PC-9 (cell line): ENCODE measurements at places on chromosomes 16 and 17. TPM values are rescaled to one million over a fixed set of nuclear protein-coding genes. Genes with fewer than 3 reads are reported as not detected.

GRCh38 chr17:28892024-28892423, 5.5 kb downstream of the FLOT2 start:
- no peak for DNase-seq

NPTX1 gene
- total RNA-seq = 6.1 and 6.9 TPM in 2 replicates

DNA sequence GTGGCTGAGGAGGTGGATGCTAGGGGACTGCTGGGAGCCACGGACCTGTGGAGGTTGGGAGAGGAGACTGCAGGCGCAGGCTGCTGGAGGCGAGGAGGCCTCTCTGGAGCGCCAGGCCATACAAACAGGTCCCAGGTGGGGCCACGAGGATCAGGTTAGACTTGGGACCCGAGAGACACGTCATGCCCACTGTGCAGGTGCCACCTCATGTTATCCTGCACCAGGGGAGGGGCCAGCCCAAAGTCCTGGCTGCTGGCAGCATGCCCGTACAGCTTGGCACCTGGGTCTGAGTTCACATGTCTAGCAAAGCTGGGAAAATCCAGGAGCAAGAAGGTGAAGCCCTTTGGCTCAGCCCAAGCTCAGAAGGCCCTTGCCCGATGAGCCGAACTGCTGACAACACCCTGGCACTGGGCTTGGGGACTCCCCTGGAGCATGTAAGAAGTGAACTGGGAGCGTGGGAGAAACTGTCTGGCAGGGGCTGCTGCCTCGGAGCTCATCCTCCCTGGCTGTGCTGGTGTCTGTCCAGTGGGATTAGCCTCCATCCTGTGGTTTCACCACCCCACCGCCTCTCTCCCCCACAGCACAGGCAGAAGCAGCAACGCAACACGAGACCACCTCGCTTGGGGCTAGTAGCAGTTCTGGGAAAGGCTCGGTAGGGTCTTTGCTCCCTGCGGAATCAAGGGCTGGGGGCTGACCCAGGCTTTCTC, 5.3 kb downstream of the ARHGDIA start:
- no peak for DNase-seq

GRCh38 chr17:82650723-82651122, 2.5 kb upstream of the WDR45B start:
- DNase-seq = no peak

- no peak for DNase-seq
Measured at GRCh38 chr16:84015399-84015798, 27.2 kb downstream of the SLC38A8 start.

VTN gene
- total RNA-seq = not detected in 2 replicates

SLC4A1 gene
- total RNA-seq = not detected in 2 replicates

DNA sequence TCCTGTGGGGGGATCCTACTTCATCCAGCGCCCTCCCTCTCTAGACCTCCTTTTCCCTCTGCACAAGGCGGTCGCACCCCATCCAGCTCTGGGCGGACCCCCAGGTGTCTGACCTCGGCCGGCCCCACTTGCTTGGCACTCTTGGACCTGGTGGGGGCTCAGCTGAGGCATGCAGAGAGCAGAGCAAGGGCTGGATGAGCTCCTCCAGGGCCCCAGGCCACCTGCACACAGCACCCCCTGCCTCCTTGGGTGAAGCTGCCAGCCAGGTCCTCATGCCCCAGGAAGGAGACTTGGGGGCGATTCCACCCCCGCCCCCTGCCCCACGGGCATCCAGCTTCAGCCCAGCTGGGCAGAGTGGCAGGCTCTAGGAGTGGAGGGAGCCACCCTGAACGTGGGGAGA, 159.4 kb upstream of the GSE1 start:
- DNase-seq = no peak

- no peak for DNase-seq
Measured at GRCh38 chr17:82864713-82865248, 25.0 kb upstream of the ZNF750 start.

CD300LB gene
- total RNA-seq = not detected in 2 replicates

GRCh38 chr17:75920045-75920560, 15.4 kb upstream of the MRPL38 start:
- no peak for DNase-seq

NHLRC4 gene
- total RNA-seq = not detected in 2 replicates

DNA sequence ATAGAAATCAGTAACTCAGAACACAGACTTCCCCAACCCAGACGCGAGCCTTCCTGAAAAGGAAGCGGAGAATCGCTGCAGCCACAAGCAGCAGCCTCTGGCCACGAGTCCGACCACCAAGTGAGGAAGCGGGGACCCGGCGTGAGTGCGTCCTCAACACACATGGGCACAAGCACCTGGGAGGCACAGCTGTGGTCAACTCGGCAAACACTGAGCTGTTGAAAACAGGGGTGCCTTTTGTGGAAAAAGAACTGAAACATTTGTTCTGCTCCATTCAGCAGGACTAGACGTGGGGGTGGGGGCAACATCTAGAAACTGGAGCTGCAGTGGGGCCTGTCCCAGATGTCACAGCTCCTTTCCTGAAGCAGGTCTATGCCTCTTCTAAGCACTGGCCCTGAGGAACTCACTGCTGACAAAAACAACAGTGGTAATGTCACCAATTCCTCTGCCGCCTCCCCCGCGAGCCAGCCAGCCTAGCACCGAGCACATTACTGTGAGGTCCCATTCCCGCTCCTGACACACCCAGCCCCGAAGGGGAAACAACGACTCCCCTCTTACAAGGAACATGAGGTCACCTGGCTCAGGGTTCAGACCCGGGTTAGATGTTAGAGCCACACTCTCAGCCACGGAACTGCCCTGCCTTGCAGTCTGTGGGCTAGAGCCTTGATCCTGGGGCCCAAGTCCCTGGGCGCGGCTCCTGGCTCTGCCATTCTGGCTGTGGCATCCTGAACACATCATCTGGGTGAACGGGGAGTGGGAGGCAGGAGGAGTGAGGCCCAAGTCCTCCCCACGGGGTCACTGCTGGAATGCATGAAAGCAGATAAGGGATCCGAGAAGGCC, 29.0 kb downstream of the KDM8 start:
- no peak for DNase-seq

ITGAL gene
- 0.50 TPM in 1 of 2 replicates, not detected in the other for total RNA-seq

DNA sequence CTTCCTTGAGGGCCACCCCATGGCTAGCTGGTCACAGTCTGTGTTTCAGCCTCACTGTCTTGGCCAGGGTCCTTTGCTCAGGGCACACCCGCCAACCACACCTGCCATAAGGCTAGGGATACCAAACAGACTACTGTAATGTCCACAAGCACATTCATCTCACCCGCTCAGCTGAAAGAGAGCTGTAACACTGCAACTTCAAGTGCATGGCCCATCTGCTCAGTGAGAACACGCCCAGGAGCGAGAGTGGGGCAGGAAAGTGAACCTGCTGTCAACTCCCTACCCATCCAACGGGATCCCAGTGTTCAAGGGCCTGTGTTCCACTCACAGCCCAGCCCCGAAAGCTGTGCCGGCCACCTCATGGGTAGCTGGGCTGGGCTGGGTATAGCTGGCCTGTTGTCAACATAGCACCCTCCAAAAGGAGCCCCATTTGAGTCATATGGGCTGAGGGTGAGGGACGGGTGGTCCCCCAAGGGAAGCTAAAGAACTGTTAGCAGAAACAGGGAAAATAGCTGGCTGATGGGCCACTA, 55.7 kb downstream of the SCNN1B start:
- no peak for DNase-seq

DNA sequence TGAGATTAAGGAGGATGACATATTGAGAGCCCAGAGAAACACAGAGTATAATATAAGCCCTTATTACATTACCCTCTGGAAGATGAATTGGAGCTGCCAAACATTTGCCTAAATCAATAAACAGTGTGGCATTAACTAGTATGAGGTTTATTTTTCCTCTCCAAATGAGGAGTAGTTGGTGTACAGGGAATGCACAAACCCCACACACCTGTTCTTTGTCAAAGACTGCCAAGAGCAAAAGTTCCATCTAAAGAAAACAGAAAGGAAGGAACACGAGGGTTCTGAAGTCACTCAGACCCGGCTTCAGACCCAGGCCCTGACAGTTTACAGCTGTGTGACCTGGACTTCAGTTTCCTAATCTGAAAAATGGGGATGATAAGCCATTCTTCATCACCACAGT, 138.1 kb downstream of the SHISA9 start:
- no peak for DNase-seq
